ENCODE measurements at places on chromosomes 1 and 21. TPM values are rescaled to one million over a fixed set of nuclear protein-coding genes. Genes with fewer than 3 reads are reported as not detected.

The ADAM15 gene
- total RNA-seq = 137 TPM

The TRNAU1AP gene
- total RNA-seq = 46.9 TPM

The L1TD1 gene
- under 0.01 TPM for total RNA-seq

The DENND2C gene
- 1.5 TPM for total RNA-seq

The CNIH3 gene
- total RNA-seq = 2.5 TPM

The MCOLN3 gene
- 4.0 TPM for total RNA-seq

The GLUL gene
- total RNA-seq = 300 TPM

The TNFRSF18 gene
- 0.50 TPM for total RNA-seq

The FCGR2B gene
- total RNA-seq = not detected

- DNase-seq = no peak
Observed at GRCh38 chr1:55703726-55704363, 488.7 kb upstream of the USP24 start.

GRCh38 chr1:210662291-210663050 is 333.8 kb downstream of the HHAT start:
- no peak for DNase-seq

GRCh38 chr1:193685986-193686385 is 499.6 kb upstream of the B3GALT2 start:
- no peak for DNase-seq

DNA sequence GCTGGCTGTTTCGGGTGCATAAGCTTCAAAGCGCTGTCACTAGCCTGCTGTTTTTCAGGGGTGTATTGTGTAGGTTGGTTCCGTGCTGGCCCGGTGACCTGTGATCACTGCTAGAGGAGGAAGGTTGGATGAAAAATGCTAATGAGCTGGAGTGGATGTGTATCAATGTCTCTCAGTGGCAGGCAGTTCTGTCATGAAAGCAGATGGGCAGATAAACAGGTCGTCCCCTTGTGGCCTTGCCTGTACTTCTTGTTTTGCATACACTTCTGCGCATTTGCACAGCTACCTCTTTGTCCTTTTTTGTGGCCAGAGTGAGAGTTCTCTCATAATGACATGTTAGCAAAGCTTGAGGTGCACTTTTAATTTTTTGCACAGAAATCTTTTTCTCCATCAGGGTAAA is 2.9 kb downstream of the SELENON start:
- no peak for DNase-seq

- peak; percentile 95 for DNase-seq
Observed at GRCh38 chr1:229893762-229894444, 173.1 kb upstream of the GALNT2 start.

DNA sequence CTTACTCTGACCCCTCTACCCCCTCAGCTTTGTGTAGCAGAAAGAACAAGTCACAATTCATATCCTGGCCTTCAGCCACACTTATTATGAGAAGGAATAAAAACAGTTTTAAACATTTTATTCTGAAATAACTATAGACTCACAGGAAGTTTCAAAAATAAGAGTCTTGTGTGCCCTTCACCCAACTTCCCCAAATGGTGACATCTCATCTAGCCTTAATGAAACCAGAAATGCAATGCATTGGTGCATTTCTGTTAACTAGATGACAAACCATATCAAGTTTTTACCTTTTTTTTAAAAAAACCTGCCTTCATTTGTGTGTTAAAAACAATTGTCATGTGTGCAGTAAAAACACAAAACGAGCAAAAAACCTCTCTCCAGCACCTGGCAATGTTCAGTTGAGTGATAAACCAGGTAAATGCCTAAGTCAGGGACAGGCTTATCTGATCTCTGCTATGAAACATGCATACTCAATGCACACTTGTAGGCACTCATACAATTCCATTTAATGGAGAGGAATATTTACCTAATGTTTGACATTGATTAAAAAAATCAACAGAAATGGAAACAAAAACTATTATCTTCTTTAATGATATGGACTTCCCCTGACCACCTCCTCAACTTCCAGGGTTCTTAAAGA is 51.5 kb downstream of the SH3BGR start:
- no peak for DNase-seq

DNA sequence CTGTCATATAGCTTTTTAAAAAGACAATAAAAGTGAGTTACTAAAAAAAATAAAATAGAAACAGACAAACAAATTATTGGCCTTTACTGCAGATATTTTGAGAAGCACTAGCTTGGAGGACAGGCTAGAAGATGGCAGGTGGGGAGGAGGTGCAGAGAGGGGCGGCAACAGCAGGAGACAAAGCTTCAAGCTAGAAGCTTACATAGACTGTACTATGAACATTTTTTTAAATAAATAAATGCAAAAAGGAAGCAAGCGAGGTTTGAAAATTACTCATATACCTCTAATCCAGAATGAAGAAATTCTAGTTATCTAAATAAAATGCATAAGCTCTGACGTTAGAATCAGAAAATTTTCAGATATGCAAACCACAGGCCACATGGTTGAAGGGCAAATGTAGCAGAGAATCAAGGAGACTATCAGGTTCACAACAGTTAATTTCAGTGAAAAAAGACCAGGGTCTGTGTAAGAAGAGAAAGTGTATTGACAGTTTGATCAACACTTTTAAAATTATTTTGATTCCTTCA is 54.9 kb downstream of the NRIP1 start:
- DNase-seq = no peak

- peak; percentile 99 for DNase-seq
Observed at GRCh38 chr21:33655588-33656221, 13.4 kb downstream of the ITSN1 start.

- DNase-seq = peak; percentile 29
Observed at GRCh38 chr1:202860744-202861419, 28.1 kb downstream of the RABIF start.

- DNase-seq = peak; percentile 42
Observed at GRCh38 chr1:99465176-99465900, 180.6 kb upstream of the PALMD start.

- DNase-seq = peak; percentile 72
Observed at GRCh38 chr1:201149400-201149799, 4.9 kb downstream of the TMEM9 start.

GRCh38 chr1:63557365-63557987 is 34.2 kb downstream of the EFCAB7 start:
- DNase-seq = peak; percentile 54

DNA sequence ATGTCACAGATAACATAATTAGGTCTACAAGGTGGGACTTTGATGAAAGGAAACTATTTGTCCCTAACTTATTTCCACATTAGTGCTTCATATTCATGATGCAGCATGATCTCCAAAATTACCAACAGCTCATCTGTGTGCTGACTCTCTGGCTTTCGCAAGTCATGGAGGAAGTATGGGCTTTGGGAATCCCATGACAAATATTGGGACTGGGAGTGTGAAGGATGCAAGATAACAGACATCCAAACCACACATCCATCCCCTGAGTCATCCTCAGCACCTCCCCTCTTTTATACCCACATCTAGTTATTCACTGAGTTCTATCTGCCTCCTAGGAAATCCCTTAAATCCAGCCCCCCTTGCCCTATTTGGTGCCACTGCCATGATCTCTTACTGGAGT is 102.8 kb upstream of the COL24A1 start:
- no peak for DNase-seq

DNA sequence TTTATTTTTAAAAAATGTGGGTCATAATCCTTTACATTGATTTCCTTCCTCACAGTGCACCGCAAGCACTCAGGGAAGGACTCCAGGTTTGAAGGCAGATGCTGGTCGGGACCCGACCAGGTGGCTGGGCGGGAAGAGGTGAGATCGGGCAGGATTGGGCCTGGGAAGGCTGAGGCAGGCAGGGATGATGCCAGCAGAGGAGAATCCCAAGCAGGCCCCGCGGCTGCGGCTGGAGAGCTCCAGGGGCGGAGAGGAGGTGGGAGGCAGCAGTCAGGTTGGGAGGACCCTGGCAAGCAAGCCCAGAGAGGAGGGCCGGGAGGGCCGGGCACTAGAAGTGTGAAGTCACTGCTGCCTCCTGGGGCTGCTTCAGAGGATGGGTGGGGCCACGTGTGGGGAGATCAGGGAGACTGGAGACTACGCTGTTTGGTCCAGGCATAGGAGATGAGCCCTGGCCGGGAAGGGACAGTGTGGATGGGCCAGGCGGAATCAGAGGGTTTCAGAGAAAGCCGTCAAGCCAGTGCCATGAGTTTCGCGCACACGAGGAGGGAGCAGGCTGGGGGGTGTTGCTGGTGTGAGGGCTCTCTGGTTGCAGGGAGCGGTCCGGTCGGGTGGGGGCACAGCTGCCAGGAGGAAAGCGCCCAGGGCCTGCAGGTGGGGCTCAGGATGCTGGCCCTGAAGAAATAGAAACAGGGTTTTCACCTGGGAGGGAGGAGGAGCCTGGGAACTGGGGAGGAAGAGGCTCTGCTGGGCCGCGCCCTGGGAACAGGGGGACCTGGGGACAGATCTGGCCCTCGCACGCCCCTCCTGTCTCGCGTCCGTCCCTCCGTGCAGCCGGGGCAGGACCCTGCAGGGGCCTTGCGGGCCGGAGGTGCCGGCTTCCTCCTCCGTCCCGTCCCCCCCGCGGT is 888 bp upstream of the COL18A1 start:
- no peak for DNase-seq

- no peak for DNase-seq
Observed at GRCh38 chr1:41158147-41158875, 83.8 kb downstream of the SCMH1 start.

GRCh38 chr1:110449661-110450651 is 993 bp upstream of the PROK1 start:
- DNase-seq = no peak

DNA sequence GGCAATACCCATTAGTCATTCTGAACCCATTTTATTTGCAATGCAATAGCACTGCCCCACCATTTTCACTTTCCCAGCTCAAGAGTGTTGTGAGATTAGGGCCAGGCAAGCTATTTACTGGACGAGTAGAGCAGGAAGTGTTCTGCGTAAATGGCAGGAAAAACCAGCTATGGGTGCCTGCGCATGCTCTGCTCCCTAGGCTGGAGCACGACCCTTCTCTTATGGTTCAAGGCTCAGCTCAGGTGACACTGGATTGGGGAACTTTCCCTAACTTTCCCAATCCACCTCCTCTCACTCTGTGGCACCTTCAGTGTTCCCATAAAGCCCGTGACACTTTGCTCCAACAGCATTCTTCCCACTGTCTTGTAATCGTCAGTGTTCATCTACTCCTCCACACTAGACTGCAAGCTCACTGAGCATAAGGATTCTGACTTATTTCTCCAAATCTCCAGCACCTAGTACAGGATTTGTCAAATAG is 3.6 kb upstream of the MAN1A2 start:
- no peak for DNase-seq

DNA sequence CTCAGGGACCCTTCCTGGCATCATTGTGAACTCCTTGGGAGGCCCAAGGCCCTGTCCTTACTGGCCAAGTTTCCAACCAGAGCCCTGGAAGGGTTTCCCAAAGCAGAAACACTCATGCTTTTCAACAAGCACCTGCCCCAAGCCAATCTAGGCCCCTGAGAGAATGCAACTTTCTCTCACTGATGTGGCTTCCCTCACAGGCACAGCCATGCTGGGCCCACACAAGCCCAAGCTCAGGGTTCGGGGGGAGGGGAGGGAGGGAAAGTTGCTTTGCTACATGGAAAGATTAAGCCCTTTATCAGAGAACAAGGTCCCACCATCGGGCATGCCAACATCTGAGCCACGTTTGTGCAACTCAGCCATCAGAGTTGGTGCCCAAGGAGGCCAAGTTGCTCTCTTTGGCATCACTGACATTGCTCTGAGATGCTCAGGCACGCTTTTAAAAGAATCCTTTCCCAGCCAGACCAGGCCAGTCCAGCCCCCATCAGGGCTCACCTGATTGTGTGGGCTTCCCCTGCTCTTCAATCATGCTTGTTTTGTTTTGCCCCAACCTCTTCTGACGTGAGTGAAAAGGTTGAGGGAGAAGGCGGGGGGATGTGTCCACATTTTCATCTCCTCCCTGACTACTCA is 43.5 kb downstream of the RIMS3 start:
- DNase-seq = no peak

- DNase-seq = no peak
Observed at GRCh38 chr21:31383770-31384169, 39.7 kb upstream of the TIAM1 start.

- DNase-seq = no peak
Observed at GRCh38 chr1:172753964-172754363, 95.1 kb downstream of the FASLG start.

DNA sequence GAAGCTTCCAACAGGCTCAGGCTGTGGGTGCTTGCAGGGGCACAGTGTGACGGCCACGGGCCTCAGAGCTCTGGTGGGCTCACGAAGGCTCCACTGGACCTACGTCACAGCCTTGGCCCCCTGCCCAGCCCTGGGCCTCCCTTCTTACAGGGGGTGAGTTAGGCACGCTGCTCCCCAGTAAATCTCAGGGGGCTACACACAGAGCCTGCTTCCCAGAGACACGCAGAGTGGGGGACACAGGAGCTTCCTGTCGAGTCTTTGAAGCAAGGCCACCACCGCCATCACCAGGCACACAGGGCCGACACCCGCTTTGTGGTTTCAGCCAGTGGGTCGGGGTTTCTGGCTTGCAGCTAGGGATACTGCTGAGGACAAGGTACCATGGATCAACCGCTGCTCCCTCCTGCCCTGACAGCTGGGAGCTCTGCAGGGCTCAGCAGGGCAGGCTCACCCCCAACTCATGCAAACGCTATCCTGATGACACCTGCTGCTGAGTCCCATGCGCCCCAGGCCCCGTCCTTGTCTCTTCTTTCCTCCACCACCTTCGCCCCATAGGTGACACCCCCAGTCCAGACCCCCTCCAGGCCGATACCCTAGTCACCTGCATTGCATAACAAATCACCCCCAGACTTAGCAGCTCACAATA is 5.5 kb upstream of the CFAP410 start:
- DNase-seq = no peak

DNA sequence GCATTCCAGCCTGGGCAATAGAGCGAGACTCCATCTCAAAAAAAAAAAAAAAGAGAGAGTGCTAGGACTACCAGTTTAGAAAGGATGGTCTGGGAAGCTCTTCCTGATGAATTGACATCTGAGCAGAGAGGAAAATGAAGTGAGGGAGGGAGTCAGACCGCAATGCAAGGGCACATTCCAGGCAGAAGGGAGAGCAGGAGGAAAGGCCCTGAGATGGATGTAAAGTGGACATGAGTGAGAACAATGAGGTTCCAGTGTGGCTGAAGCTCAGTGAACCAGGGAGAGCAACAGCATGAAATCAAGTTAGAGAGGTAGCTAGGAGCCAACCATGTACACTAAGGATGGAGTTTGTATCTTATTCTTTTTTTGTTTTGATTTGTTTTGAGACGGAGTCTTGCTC is 55.9 kb upstream of the SPOCD1 start:
- DNase-seq = peak; percentile 72

DNA sequence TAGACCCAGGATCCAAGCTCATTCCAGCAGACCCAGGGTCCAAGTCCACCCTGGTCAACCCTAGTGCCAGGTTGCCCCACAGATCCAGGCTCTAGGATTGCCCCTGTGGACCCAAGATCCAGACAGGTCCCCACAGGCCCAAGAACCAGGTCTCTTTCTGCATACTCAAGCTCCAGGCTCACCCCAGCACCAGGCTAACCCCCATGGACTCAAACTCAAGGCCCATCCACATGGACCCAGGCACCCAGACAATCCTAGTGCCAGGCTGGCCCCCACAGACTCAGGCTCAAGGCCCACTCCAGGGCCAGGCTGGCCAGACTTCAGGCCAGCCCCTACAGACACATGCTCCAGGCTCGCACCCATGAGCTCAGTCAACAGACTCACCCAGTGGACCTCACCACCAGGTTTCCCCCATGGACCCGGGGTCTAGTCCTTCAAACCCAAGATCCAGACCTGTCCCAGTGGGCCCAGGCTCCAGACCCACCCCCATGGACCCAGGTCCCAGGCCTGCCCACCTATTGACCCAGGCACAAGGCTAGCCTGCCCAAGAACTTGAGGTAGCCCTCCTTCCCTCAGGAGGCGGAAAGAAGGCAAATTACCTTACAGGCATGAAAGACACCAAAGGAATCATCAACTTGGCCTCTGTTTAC is 124.4 kb downstream of the SMYD3 start:
- DNase-seq = no peak

GRCh38 chr1:23836037-23836436 is 10.8 kb upstream of the HMGCL start:
- no peak for DNase-seq
